ENCODE measurements at places on chromosomes 12 and 14. TPM values are rescaled to one million over a fixed set of nuclear protein-coding genes. Genes with fewer than 3 reads are reported as not detected.

DNA sequence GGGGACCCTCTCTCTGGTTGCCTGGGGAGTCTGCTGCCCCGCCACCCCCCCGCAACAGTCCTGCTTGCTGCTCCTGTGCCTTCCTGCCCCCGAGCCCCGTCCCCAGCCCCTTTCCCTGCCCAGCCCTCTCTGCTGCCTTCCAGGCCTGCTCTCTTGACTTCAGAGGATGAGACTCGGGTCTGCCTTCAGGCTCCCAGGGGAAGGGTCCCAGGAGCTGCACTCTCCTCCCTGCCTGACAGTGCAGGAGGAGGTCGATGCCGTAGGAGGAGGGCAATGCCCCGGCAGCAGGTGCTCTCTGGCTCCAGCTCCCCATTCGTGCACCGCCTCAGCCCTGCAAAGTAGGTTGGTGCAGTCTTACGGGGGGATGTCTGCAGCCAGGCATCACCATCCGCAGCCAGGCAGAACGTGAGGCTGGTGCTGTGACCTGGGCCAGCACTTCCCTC is 185.1 kb upstream of the C14orf180 start:
- no peak for DNase-seq

DNA sequence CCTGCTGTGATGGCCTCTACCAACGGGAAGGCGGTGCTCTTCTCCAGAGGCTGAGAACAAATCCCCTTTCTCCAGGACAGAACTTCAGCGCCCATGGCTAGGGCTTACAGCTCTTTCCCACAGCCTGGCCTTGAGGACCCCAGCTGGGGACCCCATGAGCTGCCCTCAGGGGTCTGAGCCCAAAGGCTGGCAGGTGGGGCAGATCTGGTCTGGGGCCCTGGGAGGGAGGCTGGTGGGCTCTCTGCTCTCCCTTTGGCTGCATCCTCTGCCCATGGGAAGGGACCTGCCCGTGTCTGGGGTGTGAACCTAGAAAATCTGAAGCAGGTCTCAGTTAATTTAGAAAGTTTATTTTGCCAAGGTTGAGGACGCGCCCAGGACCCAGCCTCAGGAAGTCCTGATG is 322.1 kb downstream of the ADGRD1 start:
- DNase-seq, result no peak

GRCh38 chr12:76919383-76920171 is 40.8 kb upstream of the CSRP2 start:
- no peak for DNase-seq

GRCh38 chr12:59620326-59620725 is 24.5 kb downstream of the SLC16A7 start:
- DNase-seq, result no peak

DNA sequence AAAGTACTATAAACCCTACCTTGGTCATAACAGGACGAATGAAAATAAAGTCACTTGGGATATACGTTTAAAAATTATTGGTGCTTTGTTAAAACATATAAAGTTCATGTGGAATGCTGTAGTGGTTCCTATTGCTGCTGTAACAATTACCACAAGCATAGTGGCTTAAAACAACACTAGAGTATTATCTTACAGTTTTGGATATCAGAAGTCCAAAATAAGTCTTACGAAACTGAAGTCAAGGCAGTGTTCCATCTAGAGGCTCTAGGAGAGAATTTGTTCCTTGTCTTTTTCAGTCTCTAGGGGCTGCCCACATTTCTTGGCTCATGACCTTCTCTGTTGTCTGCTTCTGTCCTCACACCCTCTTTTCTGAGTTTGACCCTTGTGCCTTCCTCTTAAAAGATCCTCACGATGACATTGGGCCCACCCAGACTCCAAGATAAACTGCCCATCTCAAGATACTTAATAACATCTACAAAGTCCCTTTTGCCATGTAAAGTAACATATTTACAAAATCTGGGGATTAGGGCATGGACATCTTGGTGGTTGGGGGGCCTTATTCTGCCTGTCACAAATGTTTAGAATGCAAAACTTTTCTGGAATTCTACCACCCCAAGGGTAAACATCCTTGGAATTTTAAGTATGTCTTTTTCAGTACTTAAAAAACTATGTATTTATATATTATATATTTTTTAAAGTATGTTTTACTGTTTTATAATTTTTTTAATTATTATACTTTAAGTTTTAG is 178.1 kb downstream of the ETNK1 start:
- no peak for DNase-seq

Gene AREL1
- total RNA-seq, result 28.9 TPM

GRCh38 chr14:92460916-92461579 is 52.5 kb upstream of the RIN3 start:
- no peak for DNase-seq

DNA sequence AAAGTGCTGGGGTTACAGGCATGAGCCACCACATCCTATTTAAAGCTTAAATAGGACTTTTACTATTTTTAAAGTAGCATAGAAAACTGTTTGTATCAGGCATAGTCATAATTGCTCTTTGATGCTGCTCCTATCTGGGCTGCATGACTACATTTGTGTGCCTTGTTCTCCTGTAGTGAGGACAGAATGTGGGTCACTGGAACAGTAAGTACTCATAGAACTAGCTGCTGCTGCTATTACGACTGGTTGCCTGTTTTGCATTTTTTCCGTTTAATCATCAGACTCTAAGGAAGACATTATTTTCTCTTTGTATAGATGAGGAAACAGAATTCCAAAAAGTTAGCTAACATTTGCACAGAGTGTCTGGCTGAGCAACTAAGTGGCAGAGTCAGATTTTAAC is 42.8 kb downstream of the ZC3H14 start:
- DNase-seq, result no peak

- DNase-seq, result no peak
These were observed 1423.6 kb downstream of the AACS start for GRCh38 chr12:126488806-126489205.

GRCh38 chr12:52221912-52222457 is 11.1 kb upstream of the KRT7 start:
- DNase-seq, result no peak

DNA sequence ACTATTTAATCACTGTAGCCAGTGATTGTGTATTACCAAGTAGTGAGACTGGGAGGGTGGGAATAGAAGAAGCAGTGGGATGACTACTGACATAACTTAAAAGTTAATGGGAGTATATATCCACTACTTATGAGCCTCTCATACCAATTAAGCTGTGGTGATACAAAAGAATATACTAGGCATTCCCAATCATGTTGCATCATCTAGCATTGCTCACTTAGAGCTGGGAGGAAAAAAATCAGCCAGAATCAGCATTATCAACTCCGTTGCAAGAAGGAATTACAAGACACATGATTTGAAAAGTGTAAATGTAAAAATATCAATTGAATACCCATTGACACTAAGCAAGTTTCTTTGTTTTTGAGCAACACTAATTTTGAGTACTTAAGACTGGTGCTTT is 745 bp upstream of the PPP1R36 start:
- no peak for DNase-seq

Gene FITM1
- not detected for total RNA-seq

Gene SLC7A8
- 3.3 TPM for total RNA-seq

- DNase-seq, result no peak
These were observed 34.6 kb downstream of the ATF7 start for GRCh38 chr12:53591301-53592206.

- DNase-seq, result no peak
These were observed 15.2 kb downstream of the PDE6H start for GRCh38 chr12:14988035-14988434.

DNA sequence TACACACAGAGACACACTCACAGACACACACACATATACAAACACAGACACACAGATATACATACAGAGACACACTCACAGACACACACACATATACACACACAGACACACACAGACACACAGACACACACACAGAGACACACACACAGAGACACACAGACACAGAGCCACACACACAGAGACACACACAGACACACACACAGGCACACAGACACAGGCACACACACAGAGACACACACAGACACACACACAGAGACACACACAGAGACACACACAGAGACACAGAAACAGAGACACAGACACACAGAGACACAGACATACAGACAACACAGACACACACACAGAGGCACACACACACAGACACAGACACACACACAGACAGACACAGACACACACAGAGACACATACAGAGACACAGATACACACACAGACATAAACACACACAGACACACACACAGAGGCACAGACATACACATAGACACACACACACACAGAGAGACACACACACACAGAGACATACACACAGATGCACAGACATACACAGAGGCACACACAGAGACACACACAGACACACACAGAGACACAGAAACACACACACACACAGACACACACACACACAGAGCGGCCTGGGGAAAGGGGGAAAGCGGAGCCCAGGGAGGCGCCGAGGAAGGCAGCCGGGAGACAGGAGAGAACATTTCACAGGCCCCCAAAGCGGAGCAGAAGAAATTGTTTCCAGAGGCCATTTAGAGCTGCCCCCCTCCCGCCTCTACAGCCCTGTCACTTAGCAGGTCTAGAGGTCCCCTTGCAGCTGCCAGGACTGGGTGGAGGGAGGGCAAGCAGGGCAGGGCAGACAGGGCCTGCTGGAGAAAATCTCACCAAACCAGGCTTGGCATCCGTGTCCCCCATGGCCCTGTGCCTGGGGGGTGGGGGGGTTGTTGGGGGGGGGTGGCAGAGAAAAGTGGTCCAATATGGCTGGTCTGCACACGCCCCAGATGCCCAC is 38.9 kb downstream of the SERPINA3 start:
- DNase-seq, result no peak

GRCh38 chr14:106209755-106210154 is 683.4 kb downstream of the TMEM121 start:
- no peak for DNase-seq

Gene HHIPL1
- 4.9 TPM for total RNA-seq
